EH (cell line): ENCODE measurements at places on chromosomes 5 and 9.

DNA sequence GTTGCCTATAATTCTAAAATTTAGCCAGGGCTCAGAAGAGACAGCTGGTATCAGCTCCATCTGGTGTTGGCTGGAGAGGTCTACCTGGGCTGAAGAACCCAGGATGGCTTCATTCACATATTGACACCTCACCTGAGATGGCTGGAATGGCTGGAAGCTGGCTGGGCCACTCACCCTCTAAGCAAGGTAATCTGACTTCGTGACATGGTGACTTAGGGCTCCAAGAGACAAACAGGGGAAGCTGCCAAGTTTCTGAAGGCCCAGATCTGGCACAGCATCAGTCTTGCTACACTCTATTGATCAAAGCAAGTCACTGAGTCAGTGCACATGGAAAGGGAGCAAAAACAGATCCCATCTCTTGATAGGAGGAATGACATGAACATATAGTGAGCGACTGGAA is 102.3 kb downstream of the EPB41L4A start:
- no peak for DNase-seq

DNA sequence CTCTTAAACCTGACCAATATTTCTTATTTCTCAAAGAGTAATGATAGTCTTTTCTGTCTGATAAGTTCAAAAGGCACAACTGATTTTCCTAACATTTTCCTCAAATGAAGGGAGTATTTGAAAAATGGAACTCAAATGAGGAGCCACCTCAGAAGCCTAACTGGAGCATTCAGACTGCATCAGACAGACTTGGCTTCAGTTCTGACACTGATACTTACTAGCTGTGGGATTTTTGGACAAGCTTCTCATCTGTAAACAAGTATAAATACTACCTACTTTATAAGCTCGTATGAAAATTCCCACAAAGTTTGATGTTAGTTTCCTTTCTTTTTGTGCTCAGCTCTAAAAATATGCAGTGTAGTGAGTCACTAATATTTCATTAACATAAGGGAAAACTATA is 107.7 kb upstream of the CCDC152 start:
- DNase-seq, result no peak

DNA sequence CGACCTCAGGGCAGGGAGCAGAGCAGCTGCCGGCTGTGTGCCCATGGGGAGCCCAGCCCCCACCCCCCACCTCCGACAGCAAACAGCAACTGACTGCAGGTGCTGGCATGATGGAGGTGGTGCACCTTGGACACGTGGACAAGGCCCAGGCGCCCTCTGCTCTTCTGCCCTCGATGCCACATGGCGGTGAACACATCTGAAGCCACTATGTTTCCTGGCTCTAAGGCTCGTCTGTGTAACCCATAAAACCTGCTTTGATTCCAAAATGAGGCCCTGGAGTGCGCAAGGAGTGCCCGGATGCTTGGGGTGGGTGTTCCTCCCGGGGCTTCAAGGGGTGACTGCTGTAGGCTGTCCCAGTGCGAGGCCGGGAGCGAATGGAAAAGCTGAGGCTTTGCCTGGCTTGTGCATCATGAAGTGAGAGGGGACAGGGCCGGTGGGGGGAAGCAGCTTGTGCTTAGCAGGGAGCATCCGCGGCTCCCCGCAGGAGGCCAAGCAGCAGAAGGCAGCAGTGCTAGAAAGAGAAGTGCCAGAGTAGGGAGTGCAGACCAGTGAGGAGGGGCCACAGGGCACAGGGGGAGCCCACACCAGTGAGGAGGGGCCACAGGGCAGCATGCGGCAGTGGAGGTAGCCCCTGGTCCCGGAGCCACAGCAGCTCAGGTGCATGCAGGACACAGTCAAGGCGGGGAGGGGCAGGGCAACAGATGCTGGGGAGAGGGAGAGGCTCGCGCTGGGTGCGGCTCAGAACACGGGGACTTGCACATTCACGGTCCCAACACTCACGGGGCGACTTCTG is 30.0 kb downstream of the NKD2 start:
- no peak for DNase-seq

DNA sequence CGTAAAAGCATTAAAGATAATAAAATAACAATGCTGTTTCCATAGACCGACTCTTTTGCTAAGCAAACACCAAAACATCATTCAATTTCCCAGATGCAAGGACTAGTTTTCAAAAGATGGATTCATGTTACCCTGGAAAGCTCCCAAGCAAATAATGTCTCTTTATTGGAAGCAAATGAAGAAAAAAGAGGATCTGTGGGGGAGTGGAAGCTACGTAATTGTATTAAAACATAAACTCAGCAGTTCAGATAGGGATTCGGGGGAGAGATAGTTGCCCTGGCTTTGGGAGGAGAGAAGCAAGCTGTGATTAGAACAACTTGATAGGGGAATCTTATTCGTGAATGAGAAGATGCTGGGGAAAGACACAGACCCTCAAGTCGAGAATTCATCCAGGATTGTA is 491.0 kb upstream of the CLINT1 start:
- DNase-seq, result no peak

- DNase-seq, result no peak
Measured at GRCh38 chr9:96236854-96237550, 65.0 kb downstream of the HSD17B3 start.

DNA sequence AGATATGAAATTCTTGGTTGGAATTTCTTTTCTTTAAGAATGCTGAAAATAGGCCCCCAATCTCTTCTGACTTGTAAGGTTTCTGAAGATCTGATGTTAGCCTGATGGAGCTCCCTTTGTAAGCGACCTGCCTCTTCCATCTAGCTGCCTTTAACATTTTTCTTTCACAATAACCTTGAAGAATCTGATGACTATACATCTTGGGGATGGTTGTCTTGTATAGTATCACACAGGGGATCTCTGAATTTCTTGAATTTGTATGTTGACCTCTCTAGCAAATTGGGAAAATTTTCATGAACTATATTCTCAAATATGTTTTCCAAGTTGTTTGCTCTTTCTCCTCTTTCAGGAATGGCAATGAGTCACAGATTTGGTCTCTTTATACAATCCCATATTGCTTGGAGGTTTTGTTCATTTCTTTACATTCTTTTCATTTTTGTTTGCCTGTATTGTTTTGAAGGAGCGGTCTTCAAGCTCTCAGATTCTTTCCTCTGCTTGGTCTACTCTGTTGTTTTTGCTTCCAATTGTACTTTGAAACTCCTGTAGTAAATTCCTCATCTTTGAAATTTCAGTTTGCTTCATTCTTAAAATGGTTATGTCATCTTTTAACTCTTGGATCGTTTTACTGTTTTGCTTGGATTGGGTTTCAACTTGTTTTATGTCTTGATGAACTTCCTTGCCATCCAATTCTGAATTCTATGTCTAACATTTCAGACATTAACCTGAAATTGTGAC is 245.2 kb upstream of the TARS1 start:
- peak; percentile 86 for DNase-seq

DNA sequence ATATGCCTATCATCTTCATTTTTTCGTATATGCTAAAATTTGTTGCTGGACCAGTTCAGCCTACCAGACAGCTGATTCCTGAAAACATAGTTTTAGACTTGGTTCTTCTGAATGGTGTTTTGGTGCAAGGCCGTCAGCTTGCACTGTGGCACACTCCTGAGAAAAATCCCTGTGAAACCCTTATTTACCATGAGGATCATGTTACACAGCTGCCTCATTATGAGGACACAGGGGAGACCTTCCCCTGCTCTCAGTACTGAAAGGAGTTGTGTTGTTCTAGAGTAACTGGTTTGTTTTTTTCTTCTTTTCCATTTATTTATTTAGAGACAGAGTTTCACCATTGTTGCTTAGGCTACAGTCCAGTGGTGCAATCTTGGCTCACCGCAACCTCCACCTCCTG is 37.6 kb downstream of the MAST4 start:
- DNase-seq, result no peak

GRCh38 chr5:112005623-112005930 is 248.6 kb upstream of the NREP start:
- peak; percentile 90 for DNase-seq

GRCh38 chr5:100788417-100788816 is 114.7 kb downstream of the ST8SIA4 start:
- no peak for DNase-seq

DNA sequence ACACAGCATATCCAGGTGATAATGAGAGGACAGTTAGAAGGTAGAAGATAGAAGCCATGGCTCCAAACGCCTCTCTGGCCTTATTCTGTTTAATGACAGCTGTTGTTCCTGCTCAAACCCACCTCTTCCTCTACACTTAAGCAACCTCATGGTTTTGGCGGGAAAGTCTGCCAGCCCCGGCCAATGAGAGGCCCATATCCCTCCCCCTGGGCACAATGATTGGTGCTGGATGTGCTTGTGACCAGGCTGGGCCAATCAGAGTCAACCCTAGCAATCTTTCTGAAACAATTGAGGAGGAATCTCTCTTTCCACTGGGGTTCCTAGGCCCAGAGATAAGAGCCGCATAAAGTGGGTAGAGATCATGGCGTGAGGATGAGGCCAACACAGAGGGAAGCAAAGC is 4.8 kb upstream of the GFI1B start:
- DNase-seq, result peak; percentile 49

GRCh38 chr5:127580731-127581130 is 63.3 kb downstream of the PRRC1 start:
- DNase-seq, result no peak

DNA sequence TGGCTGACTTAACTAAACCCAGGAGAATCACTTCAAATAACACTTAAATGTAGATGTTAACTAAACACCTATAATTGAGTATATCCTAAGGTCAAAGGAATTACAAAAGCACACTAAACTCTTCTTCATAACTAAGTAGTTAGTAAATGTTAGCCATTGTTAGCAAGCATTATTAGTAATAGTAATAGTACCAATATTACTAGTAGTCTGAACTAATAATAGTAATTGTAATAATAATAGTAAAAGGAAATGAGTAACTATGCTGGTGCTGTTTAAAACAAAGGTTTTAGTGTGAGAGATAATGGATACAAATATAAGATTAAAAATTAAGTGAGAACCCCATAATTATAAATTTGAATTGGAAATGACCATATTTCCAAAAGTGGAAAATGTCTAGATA is 641.9 kb upstream of the RORB start:
- DNase-seq, result no peak

GRCh38 chr9:107635803-107636174 is 146.2 kb upstream of the KLF4 start:
- DNase-seq, result no peak

GRCh38 chr9:115098226-115098965 is 19.6 kb downstream of the TNC start:
- DNase-seq, result peak; percentile 81

DNA sequence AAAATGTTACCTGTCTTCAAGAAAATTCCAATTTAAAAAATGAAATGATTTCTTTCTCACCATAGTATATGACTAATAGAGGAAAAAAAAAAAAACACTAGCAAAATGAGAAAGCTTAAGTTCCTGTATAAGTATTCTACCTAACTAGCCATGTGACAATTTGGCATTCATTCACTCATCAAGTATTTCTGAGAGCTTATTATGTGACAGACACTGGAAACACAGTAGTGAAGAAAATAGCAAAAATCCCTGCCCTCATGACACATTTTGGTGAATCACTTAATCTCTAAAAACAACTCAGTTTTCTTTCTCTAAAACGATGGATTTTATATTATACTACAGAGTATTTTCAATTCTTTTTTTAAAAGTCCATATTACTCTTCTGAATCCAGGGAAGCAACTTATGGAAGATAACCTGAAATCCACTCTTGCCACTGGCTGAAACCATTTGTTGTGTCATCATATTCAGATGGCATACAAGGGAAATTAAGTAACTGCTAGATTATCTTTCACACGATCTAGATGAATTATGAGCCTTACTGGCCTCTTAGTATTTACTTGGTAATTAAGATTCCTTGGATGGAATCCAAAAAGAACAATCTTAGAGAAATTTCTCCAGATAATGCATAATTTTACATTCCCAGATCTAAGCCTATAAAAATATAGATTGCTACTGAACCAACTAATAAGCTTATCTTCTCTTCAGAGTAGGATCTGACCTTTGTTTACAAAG is 5.5 kb downstream of the PTBP3 start:
- DNase-seq, result peak; percentile 36

- peak; percentile 53 for DNase-seq
Measured at GRCh38 chr5:137778772-137779564, 24.8 kb upstream of the HNRNPA0 start.
